ENCODE measurements at places on chromosomes 5 and 9. TPM values are rescaled to one million over a fixed set of nuclear protein-coding genes. Genes with fewer than 3 reads are reported as not detected.

The IL4 gene
- total RNA-seq, result not detected

The EDIL3 gene
- total RNA-seq, result 29.4 TPM

The LCN12 gene
- not detected for total RNA-seq

The PCAT7 gene
- total RNA-seq, result not detected

The GPBP1 gene
- total RNA-seq, result 36.5 TPM

The CERT1 gene
- 20.4 TPM for total RNA-seq

The PCDHA6 gene
- 0.64 TPM for total RNA-seq

The QRFP gene
- not detected for total RNA-seq

The ATP10B gene
- not detected for total RNA-seq

The BBLN gene
- total RNA-seq, result 279 TPM

The TXN gene
- 207 TPM for total RNA-seq

The CYSRT1 gene
- 1.4 TPM for total RNA-seq

The BDP1 gene
- 11.1 TPM for total RNA-seq

The C9orf78 gene
- 44.5 TPM for total RNA-seq

The CNTFR gene
- 0.56 TPM for total RNA-seq

The GPX8 gene
- 108 TPM for total RNA-seq
